ENCODE measurements at places on chromosomes 7 and 10. TPM values are rescaled to one million over a fixed set of nuclear protein-coding genes. Genes with fewer than 3 reads are reported as not detected.

- no peaks in the 10 kb centered on the region for H3K36me3 ChIP-seq
- DNase-seq, result no peak
- H3K27ac ChIP-seq, result no peak overlapping the region
- no peaks in the 10 kb centered on the region for H3K27me3 ChIP-seq
Measured at GRCh38 chr10:71486484-71487114, 89.9 kb downstream of the CDH23 start.

- no peak overlapping the region for H3K27ac ChIP-seq
- no peak for DNase-seq
- H3K4me1 ChIP-seq, result no peaks in the 10 kb centered on the region
- no peak overlapping the region for H3K4me3 ChIP-seq
- H3K27me3 ChIP-seq, result no peaks in the 10 kb centered on the region
Measured at GRCh38 chr10:33804584-33804983, 470.1 kb upstream of the NRP1 start.

- no peaks in the 10 kb centered on the region for H3K27me3 ChIP-seq
- H3K36me3 ChIP-seq, result no peaks in the 10 kb centered on the region
- no peak overlapping the region for H3K4me3 ChIP-seq
- H3K27ac ChIP-seq, result no peak overlapping the region
- no peak for DNase-seq
Measured at GRCh38 chr7:36784991-36785940, 61.0 kb upstream of the AOAH start.

SLC26A5 gene
- total RNA-seq, result 0.40 TPM

ITIH5 gene
- total RNA-seq, result 7.6 TPM

All from H1 (cell line).